DMS79 (cell line): ENCODE measurements at places on chromosomes 3 and 15.

DNA sequence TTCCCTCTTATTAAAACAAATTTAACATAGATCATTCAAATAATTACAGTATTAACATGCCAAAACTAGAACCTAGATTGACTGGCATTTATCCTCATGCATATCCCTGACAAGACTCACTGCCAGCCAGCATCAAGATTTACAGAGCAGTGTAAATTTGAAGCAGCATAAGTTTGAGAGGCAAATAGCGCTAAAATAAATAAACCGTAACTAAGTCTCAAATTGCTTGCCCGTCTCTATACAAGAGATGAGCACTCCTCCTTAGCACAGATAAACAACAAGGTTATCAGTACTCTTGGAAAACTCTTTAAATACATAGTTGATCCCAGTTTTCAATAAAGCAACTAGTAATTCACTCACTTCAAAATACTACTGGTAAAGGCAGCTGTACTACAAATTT is 29.6 kb downstream of the MSL2 start:
- DNase-seq: no peak

DNA sequence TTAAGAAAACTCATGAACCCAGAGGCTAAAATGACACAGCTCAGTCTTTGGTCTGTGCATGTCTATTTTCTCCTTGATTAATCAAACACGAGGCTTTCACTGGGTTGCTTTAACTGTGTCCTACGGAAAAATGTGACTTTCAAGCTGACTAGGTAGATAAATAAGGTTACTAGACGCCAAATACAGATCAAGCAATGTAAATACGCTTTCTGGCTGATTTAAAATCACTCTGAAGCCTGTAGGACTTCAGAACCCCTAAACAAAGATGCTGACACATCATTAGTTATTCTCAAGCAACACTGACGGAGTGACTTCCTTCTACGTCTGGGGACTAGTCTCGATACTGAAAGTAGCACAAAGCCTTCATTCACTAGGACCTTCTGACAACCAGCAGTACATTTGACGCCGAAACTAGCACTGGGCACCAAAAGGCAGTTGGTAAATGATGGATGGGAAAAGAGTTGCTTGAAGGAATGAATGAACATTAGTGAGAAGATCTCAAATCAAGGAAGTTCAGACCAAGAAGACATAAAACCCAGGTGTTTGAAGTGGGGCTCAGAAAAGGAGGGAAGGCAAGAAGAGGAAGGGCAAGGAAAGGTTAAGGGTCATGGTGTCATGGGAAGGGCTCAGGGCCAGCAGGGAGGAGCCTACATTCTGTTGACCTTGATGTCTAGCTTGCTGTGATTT is 67.1 kb upstream of the CDV3 start:
- DNase-seq: no peak

- DNase-seq: no peak
These were observed 14.8 kb downstream of the LOXL1 start for GRCh38 chr15:73941044-73941443.

GRCh38 chr3:160676547-160677303 is at the start of gene ARL14:
Gene ARL14, plus strand, starts transcription at chr3:160677160. Its CDS starts 187 bp downstream, at chr3:160677347.
- DNase-seq: no peak
